ENCODE measurements at places on chromosomes 6 and 20.

GRCh38 chr6:47145212-47145611, 103.1 kb upstream of the ADGRF1 start:
- DNase-seq, result no peak

GRCh38 chr6:85261271-85261670, 188.6 kb upstream of the NT5E start:
- no peak for DNase-seq

DNA sequence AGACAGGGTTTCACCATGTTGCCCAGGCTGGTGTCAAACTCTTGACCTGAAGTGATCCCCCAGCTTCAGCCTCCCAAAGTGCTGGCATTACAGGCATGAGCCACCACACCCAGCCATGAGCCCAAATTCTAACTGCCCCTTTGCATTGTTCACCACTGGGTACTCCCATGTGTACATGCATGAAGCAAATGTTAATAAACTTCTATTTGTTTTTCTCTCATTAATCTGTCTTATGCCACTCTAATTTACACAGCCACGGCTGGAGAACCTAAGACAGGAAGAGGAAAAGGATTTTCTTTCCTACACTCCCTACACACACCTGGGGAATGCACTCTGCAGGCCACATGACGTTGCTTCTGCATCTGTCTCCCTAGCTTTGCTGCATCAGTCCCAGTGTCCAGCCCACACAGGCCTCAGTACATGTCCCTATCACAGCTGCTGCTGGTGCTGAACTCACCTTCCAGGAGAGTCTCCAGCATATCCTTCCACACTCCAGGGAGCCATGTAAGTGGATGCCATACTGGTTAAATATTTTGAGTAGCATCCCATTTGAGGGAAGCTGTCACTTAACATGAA, 13.3 kb downstream of the OR2H2 start:
- no peak for DNase-seq

- DNase-seq, result no peak
Observed at GRCh38 chr20:39248862-39249485, 286.8 kb downstream of the DHX35 start.

DNA sequence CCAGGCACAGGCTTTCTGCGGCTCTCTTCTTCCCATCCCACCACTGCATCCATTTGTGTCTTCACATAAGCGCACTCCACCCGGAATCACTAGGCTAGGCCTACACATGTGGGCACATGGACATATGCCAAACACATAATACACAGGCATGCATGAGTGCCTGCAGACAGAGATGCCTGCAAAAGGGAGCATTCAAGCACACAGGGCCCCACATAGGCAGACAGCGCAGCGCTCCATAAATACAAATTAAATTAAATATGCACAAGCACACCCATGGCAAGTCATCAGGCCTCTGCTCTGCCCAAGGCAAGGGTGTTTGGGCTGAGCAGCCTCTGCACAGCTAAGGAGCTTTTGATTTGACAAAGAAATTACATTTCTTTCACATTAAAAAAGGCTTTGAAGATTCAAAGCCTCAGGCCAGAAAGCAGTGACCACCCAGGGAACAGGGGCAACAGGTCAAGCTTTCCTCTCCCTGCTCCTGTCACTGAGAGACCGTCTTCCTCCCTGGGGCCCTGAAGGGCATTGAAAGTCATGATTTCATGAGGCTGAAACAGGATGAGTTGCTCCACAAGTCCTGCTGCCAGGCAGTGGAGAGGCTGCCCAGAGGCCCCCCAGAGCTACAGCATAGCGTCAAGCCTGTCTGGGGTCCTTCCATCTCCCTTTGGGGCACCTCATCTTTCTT, 134.2 kb upstream of the LRFN2 start:
- DNase-seq, result no peak

- DNase-seq, result no peak
Observed at GRCh38 chr20:22412977-22413868, 171.1 kb downstream of the FOXA2 start.

GRCh38 chr6:121382467-121383121, 48.3 kb upstream of the TBC1D32 start:
- no peak for DNase-seq

DNA sequence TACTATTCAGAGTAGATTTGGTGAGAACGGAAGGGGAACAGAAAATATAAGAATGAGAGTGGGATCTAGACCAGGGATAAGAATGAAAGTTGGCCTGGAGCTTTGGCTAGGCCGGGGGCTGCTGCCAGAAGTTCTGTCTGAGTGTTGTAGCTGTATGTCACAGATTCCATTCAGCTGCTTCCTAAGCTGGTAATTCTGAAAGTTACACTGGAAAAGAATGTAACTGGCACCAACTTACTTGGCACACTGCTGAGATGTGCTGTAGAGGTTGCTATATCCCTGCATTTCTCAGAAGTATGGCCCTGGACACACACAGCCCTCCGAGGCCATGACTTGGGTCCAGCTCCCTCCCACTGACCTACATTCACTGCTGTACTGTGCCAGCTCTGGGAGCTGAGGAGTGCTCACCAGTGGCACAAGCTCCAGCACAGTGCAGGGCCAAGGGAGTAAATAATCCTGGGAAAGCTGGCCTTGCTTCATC, 25.8 kb upstream of the TMEM217 start:
- no peak for DNase-seq
